ENCODE measurements at places on chromosomes 12 and 14.

GRCh38 chr12:49983892-49984291 is 11.1 kb downstream of the AQP6 start:
- no peak for DNase-seq

GRCh38 chr14:94011795-94012194 is 14.3 kb upstream of the OTUB2 start:
- DNase-seq = no peak

DNA sequence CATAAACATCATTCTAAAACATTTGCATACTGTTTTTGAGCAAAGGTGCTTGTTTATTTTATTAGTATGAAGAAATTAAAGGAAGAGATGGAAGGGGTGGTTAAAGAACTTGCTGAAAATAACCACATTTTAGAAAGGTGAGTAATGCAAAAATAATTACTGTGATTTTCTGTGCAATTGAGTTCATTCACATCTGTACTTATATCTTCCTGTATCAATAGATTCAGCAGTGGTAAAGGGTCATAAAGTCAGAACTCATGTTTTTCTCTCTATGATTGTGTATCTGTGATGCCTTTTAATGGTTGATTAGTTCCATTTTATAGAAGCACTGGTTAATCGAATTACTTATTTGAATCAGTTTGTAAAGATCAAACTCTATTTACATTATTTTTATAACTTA is 46.0 kb downstream of the TBK1 start:
- DNase-seq = no peak

DNA sequence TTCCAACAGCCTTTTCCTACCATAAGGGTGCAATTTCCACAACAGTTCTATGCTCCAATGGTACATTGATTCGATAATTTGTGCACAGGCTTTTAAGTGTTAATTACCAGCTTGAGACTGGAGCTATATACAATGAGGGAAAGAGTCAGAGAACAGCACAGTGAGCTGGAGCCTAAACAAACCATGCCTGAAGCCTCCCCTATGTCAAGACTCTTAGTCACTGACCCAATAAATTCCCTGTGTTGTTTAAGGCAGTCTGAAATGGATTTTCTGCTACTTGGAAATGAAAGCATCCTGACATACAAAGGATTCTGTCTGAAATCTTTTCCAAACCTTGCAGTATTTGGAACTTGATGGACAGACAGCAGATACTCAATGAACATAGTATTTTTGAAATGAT is 149.0 kb downstream of the EFCAB11 start:
- DNase-seq = no peak

DNA sequence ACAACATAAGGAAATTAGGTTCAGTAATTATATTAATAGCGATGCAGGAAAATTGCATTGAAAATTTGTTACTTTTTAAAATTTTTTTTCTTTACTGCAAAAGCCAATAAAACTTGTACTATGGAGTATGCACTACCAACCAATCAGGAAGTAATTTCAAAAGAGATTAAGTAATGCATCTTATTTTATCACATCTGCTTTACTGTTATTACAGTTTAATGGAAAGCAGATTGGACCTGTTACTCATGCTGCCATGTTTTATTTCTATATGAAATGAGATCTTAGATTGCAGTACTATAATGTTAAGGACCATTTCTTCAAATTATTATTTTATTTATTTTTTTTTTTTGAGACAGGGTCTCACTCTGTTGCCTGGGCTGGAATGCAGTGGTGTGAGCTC is 1.7 kb upstream of the STRN3 start:
- DNase-seq = no peak

GRCh38 chr14:72801381-72801812 is 92.5 kb downstream of the DPF3 start:
- no peak for DNase-seq

GRCh38 chr12:46664761-46665287 is 161.0 kb downstream of the SLC38A4 start:
- DNase-seq = peak; percentile 15

- DNase-seq = peak; percentile 49
Measured at GRCh38 chr14:105474483-105475268, at the start of gene CRIP2. Gene CRIP2, plus strand, starts transcription at chr14:105474821. Its CDS starts 42 bp downstream, at chr14:105474863.

GRCh38 chr12:22037947-22038346 is 8.1 kb upstream of the CMAS start:
- DNase-seq = no peak

- DNase-seq = no peak
Measured at GRCh38 chr12:90260136-90260535, 551.5 kb upstream of the ATP2B1 start.

DNA sequence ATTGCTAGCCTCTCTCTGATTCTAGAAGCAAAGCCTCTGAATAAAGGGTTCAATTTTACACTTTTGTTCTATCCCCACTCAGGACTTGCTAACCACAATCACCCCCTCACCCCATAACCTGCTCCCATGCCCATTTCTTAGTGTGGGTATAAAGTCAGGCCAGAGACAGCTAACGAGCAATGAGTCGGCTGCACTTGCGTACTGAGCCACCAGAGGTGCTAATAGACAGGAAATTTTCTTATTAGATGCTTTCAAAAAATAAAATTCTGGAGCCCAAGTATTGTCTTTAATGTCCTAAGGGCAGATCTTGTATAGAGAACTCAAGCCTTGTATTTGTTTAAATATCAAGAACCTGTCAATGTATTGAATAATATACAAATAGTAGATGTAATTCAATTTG is 256.9 kb downstream of the SYT1 start:
- DNase-seq = no peak

DNA sequence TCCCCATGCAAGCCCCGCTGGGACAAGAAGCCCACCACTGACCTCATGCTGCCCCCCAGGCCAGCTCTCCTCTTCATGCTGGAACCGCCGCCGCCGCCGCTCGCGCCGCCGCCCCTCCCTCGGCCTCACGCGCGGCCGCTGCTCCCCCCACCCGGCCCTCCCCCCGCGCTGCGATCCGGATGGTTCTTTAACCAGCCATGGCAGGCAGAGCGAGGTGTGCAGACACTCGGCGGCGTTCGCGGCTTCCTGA is at the start of gene DCAF5:
TSS of gene DCAF5 (minus strand) at position 218 of the 250 bp plus-strand sequence. CDS start at position 77, 141 bp downstream.
- no peak for DNase-seq

DNA sequence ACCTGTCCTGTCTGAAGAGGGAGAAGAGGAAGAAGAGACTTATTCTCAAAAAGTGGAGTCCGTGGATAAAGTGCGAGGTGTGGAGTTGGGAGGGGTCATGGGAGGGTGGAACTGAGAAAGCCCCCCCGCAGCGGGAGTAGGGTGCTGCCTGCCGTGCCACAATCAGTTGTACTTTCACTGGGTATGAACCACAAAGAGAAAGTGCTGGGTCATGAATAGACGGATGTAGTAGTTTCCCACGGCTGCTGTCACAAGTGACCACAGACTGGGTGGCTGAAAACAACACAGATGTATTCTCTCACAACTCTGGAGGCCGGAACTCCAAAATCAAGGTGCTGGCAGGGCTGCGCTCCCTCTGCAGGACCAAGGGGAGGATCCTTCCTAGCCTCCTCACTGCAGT is 5.5 kb downstream of the DNAH10 start:
- peak; percentile 33 for DNase-seq

DNA sequence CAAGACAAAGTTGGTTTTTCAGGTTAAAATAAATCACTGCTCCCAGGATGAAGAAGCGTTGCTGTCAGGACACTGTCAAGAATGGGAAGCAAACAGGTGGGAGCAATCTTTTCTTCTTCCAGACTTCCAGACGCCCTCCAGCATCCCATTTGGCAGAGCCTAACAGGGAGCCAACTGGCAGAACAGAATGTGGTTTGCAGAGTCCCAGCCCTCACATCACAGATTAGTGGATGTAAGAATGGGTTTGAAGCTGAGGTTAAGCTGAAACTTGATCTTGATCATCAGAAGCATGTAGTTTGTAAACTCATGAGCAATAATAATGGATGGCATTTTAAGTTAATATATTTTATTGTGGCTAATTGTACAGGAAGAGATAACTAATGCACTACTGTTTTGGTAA is 636.4 kb downstream of the SLC6A15 start:
- DNase-seq = no peak

GRCh38 chr14:88683119-88683518 is 109.6 kb downstream of the EML5 start:
- no peak for DNase-seq

DNA sequence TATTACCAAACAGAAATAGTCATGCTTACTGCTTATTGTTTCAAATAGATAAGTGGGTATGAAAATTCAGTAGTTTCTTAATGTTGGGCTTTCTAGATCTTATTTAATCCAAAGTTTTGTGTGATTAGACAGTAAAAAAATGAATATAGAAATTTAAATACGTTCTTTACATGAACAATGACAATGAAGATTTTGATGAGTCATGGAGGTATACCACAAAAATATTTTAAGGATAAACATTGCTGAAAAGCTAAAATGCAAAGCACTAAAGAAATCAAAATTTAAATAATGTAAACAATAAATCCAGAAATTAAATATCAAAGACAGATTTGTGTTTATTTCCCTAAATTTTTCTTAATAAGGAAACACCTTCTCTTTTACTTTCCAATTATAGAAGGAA is 78.3 kb downstream of the PIK3C2G start:
- DNase-seq = no peak
